ENCODE measurements at places on chromosomes 4 and X.

- DNase-seq = no peak
Measured at GRCh38 chrX:36609616-36610585, 398.3 kb upstream of the FAM47C start.

DNA sequence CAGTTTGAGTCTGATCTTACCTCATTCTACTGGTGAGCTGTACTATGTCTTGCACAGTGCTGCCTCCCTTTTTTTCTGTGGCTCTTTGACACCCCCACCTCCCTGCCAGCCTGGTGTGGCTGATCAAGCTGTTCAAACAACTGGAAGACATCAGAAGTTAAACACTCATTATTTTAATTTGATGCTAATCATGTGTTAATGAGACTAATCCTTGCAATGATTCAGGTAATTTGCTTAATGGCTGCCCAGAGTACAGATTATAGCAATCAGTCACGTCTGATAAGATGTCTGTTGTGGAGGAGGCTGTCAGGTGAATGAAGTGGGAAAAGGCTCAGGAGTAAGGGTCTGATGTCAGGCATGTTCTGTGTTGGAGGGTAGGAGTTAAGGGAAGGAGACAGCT, 87.4 kb upstream of the GK2 start:
- no peak for DNase-seq

GRCh38 chr4:5112333-5113095, 61.2 kb downstream of the STK32B start:
- DNase-seq = no peak

- DNase-seq = no peak
Measured at GRCh38 chrX:67961516-67961915, 417.7 kb downstream of the AR start.

GRCh38 chr4:152289941-152290340, 246.0 kb downstream of the FBXW7 start:
- DNase-seq = no peak

DNA sequence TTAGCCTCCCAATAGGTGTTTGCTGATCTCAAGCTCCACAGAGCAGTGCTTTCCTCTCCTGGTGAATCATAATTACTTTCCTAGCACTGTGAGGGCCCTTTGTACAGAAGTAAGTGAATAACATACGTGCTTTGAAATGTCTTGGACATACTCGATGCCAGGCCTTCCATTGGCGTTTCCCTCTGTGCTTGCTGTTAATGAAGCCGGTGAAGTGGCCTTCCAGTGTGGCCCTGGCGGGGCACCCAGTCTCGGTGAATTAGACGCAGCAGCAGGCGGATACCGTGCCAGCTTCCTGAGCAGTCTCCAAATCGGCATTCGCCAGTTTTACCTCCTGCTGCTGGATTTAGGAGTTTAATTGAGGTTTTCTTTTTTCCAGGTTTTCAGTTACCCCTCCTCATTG, 132.3 kb downstream of the HMX1 start:
- DNase-seq = no peak

GRCh38 chr4:6011271-6011671, 7.0 kb downstream of the C4orf50 start:
- no peak for DNase-seq

- no peak for DNase-seq
Measured at GRCh38 chr4:7134737-7135388, 57.5 kb upstream of the SORCS2 start.

- DNase-seq = no peak
Measured at GRCh38 chr4:52350926-52351325, 299.8 kb downstream of the SPATA18 start.

DNA sequence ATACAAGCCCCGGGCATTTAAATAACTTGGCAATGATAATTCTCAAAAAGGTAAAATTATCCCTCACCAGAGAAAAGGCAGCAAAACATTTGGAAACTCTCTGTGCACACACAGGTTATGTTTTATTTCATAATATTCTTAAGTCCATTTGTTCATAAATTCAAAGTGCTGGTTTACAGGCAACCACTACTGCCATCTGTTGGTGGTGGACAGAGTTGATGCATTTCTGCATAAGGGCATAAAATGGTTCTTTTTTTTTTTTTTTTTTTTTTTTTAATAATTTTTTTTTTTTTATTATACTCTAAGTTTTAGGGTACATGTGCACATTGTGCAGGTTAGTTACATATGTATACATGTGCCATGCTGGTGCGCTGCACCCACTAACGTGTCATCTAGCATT, 31.5 kb upstream of the IL21 start:
- peak; percentile 60 for DNase-seq

DNA sequence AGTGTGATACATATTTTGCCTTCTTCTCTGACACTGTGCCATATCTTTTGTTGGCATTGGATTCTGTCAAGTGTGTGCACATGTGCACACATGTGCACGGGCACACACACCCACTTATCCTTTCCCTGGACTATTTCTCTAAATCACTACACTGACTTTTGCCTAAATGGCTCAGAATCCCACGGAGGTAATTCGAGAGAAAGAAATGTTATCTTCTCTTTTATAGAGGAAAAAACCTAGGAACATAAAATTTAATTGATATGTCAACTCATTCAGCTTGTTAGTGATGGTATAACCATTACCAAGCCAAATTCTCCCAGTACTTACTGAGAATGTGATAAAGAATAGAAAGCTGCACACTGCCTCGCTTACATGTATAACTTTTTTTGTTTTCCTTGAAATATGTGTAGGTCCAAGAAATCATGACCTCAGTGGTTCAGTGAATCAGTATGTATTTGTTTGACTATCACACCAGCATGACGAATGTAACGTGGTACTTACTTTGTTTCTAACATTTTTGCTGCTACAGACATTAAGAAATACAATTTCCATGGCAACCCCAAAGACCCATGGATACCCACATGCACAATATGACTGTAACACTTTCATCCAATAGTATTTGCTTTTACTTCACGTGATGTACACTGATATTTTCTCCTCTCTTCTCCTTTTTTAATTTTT, 163.0 kb downstream of the PCDH7 start:
- DNase-seq = no peak

- DNase-seq = no peak
Measured at GRCh38 chrX:41198410-41198809, 113.2 kb downstream of the USP9X start.

DNA sequence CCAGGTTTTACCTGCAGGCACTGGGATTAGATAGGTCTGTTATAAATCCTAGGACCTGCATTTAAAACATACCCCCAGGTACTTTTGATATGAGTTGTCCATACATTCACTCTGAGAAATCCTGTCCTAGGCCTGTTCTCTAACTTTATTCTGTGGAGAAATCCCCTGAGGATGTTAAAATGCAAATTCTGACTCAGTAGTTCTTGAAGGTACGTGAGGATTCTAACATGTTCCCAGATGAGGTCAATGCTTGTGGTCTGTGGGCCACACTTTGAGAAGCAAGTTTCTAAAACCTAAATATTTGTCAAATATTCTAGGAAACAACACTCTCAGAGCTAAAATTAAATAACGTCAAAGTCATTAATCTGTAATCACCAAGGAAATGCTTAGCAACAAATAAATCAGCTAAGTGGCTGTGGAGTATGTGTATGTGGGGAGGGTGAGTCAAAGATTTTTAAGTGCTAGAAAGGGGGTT, 101.3 kb upstream of the MAGEB16 start:
- DNase-seq = no peak

DNA sequence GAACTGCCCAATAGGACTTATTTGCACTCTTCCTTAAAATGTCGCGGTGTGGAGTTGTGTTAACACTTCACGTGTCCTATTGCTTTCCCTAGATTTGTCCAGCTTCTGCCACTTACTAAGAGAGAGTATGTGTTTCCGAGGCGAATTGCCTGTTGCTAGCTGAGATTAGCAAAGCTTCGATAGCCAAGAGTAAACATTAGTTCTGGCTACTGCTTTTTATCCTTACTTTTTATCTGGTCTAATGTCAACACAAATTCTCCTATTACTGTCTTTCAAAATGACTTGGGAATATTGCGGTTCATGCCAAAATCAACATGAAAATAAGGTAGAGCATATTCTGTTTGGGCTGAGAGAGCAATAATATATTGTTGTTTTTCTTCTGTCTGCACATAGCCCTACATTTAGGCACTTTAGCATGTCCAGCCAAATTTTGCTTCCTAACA, 90.4 kb upstream of the VEGFC start:
- DNase-seq = no peak

DNA sequence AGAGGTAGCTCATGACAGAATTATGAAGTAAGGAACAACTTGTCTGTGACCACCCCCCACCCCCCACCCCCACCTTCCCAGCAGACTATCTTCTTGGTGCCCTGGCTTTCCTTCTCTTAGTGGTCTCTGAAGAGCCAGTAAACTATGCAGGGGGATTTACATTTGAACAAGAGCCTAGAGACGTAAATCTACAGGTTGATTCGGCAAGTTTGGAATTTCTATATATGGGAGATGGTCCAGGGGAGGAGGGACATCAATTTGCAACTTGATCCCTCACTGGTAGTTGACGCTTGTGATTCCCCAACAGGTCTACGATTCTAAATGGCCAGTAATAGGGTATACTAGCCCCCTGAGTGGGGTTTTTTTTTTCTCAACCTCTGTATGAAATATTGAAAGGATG, 36.7 kb downstream of the IL13RA1 start:
- no peak for DNase-seq

DNA sequence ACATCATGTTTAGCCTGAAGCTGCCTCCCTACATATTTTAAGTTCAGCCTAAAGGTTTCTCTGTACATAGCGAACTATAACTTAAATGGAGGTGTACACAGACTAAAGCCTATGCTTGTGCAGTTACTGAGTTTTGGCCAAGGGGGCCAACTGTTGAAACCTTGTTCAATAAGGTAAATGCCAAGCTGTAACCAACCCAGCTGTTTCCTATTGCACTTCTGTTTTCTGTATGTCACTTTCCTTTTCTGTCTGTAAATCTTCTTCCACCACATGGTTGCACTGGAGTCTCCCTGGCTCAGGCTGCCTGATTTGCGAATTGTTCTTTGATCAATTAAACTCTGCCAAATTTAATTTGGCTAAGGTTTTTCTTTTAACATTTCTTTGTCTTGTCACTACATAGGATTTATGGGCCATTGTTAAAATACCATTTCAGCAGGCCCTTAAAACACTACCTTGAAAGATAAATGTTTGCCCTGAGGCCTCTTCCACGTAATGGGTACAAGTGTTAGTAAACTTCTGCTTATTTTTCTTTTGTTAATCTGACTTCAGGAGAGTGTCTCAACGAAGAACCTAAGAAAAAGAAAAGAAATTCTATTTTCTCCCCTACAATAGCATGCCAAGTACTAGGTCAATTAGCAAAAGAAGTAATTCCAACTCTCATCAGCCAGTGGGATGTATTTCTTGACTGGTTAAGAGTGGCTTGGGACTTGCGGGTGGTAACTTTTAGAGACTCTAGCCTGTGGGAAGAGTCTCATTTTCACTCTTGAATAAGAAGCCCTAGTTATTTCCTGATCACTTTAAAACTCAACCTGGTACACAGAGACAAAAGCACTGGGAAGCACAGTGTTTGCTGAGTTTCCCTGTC, 45.7 kb upstream of the PRSS12 start:
- no peak for DNase-seq

GRCh38 chr4:109378076-109378475, 55.5 kb upstream of the SEC24B start:
- DNase-seq = no peak

DNA sequence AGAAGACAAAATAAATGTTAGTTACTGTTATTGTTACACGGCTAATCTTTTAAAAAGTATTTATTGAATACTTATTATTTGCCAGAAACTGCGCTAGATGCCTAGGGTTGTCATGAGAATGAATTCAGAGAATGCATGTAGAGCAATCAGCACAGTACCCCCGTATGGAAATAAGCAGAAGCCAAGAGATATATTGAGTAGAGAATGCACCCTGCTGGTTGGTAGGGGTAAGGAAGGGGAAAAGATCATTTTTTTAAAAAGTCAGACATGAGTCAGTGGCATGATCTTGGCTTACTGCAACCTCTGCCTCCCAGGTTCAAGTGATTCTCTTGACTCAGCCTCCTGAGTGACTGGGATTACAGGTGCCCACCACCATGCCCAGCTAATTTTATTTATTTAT, 13.1 kb upstream of the DRP2 start:
- no peak for DNase-seq

DNA sequence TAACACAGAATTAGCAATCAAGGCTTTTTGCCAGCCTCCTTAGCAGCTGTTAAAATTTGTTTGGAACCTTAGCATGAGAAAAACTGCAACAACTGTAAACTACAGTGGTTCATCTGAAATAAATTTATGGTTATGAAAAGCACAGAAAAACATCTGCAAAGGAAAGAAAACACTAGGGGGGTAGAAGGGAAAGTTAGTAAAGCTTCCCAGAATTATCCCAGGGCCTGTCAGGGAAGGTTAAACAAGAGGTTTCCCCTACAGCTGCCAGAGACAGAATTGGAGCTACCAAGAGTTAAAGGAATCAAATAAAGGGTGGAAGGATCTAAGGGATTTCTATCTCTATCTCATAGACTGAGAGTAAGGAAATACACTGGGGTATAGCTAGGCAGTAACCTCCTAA, 234.7 kb upstream of the DIAPH2 start:
- DNase-seq = no peak

DNA sequence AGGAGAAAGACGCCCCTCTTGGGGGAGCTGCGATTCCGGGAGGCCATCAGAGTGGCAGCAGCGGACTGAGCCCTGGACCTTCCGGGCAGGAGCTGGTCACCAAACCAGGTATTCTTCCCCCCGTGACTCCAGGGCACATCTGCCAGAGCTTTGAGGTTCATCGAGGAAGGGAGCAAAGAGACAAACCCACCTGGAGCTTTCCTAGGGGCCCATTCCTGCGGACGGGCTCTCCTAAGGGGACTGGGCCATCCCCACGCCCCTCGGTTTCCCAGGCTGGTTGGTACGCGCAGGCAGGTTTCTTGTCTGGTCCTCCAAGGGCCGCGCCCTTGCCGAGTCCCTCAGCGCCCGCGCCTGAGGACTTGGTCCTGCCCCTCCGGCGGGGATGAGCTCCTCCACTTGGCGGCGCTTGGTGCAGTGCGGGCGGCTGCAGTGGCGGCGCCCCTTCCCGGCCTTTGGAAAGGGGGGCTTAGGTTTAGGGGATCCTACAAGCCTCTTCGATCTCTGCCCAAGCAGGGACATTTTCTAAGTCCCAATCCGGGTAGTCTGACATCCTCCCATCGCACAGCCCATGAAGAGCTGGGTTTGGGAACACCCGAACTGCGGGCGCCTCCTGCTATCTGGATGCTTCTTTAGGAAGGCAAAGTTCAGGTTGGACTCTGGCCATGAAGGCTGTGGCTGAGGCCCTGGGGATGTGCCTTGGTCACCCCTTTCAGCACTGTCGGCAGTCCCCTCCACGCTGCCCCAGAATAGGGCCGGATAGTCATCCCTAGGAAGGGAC, 538 bp downstream of the STBD1 start:
- peak; percentile 30 for DNase-seq

DNA sequence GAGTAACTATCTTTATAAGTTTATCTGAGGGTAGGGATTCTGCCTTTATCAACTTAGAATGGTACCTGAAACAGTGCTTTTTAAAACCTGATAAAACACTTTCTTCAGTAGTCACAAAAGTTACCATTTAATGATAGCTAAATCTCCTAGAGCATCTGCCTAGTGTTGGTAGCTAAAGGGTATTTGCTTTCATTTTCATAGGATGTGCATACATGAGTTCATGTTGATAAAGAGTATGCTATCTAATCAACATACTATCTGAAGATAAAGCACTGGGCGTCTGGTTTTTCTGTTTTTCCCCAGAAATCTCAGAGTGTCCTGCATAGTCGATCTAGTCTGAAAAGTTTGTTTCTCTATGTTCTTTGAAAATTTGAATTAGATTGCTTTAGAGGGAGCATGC, 75.1 kb downstream of the ADGRL3 start:
- no peak for DNase-seq

Measured in activated naive CD4-positive, alpha-beta T cell treated with Interleukin-2 at 50 U/mL for 16 hours (primary cell).